ENCODE measurements at places on chromosomes 11 and 22.
A peak's percentile ranks its signal among the peaks of the same experiment; 100 is the strongest.

DNA sequence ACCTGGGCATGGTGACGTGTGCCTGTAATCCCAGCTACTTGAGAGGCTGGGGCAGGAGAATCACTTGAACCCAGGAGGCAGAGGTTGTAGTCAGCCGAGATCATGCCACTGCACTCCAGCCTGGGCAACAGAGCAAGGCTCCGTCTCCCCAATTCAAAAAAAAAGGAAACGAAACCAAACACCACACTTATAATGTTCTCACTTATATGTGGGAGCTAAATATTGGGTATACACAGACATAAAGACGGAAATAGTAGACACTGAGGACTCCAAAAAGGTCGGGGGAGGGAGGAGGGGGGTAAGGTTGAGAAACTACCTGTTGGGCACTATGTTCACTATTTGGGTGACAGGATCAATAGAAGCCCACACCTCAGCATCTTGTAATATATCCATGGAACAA is 94.3 kb downstream of the GAB2 start:
- H3K27me3 ChIP-seq, result no peaks in the 10 kb centered on the region
- H3K4me1 ChIP-seq, result no peaks in the 10 kb centered on the region
- DNase-seq, result no peak
- no peak overlapping the region for H3K27ac ChIP-seq

DNA sequence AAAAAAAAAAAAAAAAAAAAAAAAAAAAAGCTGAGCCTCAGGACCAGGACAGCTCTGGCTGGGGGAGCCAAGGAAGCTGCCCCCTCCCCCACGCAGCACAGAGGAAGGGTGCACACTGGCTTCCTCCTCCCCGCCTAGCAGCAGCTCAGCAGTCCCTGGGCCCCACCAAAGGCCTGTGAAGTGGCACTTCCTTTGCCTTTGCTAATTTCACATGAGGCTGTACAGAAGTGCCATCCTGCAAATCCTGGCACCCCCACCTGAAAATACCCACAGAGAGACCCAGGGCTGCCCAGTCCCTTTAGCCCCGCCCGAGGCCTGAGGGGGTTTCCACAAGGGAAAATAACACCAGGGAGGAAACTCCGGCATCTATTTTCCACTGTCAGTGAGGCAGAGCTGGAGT is 3.9 kb downstream of the RHOG start:
- H3K27ac ChIP-seq, result no peak overlapping the region
- no peaks in the 10 kb centered on the region for H3K27me3 ChIP-seq
- H3K4me3 ChIP-seq, result no peak overlapping the region
- H3K4me1 ChIP-seq, result peaks cover 21% of the 10 kb centered on the region
- no peak for DNase-seq
- no peaks in the 10 kb centered on the region for H3K36me3 ChIP-seq

GRCh38 chr11:77656362-77656761 is 18.8 kb upstream of the CLNS1A start:
- H3K27me3 ChIP-seq, result no peaks in the 10 kb centered on the region
- no peak overlapping the region for H3K27ac ChIP-seq
- no peak for DNase-seq
- H3K4me1 ChIP-seq, result no peaks in the 10 kb centered on the region

DNA sequence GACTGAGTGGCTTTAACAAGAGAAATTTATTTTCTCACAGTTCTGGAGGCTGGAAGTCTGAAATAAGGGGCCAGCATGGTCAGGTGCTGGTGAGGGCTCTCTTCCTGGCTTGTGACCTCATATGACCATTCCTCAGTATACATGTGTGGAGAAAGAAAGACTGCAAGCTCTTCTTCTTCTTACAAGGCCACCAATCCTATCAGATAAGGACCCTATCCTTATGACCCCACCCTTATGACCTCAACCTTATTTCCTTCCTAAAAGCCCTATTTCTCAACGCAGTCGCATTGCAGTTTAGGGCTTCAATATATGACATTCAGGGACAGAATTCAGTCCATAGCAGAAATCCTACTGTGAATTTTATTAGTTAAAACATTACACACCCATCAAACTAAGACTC is 124.4 kb upstream of the RAG2 start:
- H3K4me3 ChIP-seq, result no peak overlapping the region
- H3K4me1 ChIP-seq, result no peaks in the 10 kb centered on the region
- H3K27ac ChIP-seq, result no peak overlapping the region
- no peaks in the 10 kb centered on the region for H3K36me3 ChIP-seq

GRCh38 chr22:29388759-29389090 is 355 bp upstream of the AP1B1 start:
- H3K27ac ChIP-seq, result peak overlapping the region; percentile 35
- peak overlapping the region; percentile 80 for H3K4me3 ChIP-seq
- H3K4me1 ChIP-seq, result peaks cover 38% of the 10 kb centered on the region
- H3K36me3 ChIP-seq, result no peaks in the 10 kb centered on the region
- no peaks in the 10 kb centered on the region for H3K27me3 ChIP-seq
- DNase-seq, result no peak

DNA sequence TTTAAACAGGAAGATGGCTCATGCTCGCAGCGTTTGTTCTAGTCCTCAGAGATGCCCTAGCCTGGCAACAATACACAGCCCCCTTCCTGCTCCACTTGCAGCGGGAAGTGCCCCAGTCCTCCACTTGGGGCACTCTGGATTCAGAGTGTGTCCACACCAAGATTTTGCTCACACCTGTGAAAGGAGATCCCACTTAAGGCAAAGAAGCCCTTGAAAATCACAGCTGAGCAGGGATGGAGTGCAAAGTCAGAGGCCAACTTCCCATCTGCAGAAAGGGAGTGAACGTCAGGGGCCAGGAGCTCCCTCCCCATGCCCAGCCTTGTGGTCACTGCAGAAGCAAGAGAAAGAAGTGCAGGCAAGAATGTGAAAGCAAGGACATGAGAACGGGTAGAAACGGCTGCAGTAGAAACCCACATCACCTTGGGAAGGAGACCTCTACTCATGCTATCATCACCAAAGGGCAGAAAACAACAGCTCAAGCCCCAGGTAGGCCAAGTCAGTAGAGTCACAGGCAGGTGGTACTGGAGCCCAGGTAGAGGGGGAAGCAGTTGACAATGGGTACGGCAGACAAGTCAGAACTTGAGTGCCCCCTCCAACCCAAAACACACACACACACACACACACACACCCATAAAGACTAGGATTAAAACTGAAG is 157.4 kb downstream of the BUD13 start:
- H3K36me3 ChIP-seq, result no peaks in the 10 kb centered on the region
- H3K4me1 ChIP-seq, result no peaks in the 10 kb centered on the region
- peaks cover 6% of the 10 kb centered on the region for H3K27me3 ChIP-seq
- no peak overlapping the region for H3K4me3 ChIP-seq

DNA sequence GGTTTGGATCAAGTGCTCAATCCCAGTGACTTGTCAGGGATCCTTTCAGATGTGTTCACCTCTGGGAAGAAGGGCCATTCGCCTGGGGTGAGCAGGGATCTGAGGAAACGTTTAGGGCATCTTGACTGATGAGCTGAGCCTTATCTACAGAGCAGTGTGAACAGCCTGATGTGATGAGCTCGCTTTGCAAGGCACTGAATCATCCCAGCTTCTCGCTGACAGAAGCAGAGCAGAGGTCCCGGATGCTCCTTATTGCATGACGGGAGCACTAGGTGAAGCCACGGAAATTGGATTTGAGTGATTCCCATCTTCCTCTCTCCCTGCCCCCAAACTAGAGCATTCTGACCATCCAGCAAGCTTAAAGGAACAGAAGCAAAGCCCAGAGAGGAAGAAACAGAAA is 46.5 kb downstream of the SEZ6L start:
- H3K27me3 ChIP-seq, result peaks cover 7% of the 10 kb centered on the region
- H3K27ac ChIP-seq, result no peak overlapping the region
- no peaks in the 10 kb centered on the region for H3K4me1 ChIP-seq
- no peak overlapping the region for H3K4me3 ChIP-seq
- no peak for DNase-seq
- H3K36me3 ChIP-seq, result no peaks in the 10 kb centered on the region

GRCh38 chr11:27347359-27348339 is 15.4 kb downstream of the CCDC34 start:
- no peak for DNase-seq
- no peak overlapping the region for H3K4me3 ChIP-seq
- peak overlapping the region; percentile 31 for H3K27ac ChIP-seq
- H3K4me1 ChIP-seq, result peaks cover 21% of the 10 kb centered on the region

GRCh38 chr11:35121326-35121865 is 17.6 kb upstream of the CD44 start:
- no peaks in the 10 kb centered on the region for H3K36me3 ChIP-seq
- no peak for DNase-seq
- H3K4me1 ChIP-seq, result peaks cover 4% of the 10 kb centered on the region
- peaks cover 19% of the 10 kb centered on the region for H3K27me3 ChIP-seq

DNA sequence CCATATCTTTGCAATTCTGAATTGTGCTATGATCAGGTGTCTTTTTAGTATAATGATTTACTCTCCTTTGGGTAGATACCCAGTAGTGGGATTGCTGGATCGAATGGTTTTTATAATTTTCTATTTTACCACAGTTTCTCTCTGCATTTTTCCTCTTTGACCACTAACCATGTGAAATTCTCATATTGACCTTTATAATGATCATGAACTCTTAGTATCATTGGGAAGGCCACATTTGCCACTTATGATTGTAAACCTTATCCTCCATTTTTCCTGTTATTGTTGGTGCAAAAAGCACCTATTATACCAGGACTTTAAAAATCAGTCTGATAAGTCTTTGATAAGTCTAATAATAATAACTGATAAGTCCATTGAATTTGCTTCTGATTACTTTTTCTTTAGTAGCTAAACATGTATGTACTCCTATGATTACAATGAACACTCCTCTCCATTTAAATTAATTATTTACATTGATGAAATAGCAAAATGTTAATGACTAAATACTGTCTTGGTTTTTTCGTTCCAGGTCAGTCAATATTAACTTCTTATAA is 9.6 kb downstream of the NEAT1 start:
- H3K36me3 ChIP-seq, result no peaks in the 10 kb centered on the region
- H3K4me3 ChIP-seq, result no peak overlapping the region
- no peaks in the 10 kb centered on the region for H3K4me1 ChIP-seq
- peak overlapping the region; percentile 100 for H3K27ac ChIP-seq
- no peaks in the 10 kb centered on the region for H3K27me3 ChIP-seq

DNA sequence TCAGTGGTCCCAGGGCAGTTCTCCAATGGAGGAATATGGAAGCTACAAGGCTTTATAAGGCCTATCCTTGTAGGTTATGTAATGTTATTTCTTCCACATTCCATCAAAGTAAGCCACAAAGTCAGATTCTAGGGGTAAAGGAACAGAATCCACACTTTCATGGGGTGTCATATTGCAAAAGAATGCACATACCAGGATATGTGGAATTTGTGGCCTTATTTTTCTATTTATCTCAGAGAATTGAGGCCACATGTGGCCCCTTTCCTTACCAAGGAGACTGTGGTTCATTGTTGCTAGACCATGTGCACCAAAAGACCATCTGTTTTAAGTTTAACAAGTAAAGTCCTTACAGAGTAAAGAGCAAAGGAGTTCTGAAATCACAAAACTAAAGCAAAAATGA is 12.9 kb downstream of the LRRC4C start:
- H3K27ac ChIP-seq, result no peak overlapping the region
- no peak overlapping the region for H3K4me3 ChIP-seq
- no peaks in the 10 kb centered on the region for H3K27me3 ChIP-seq
- H3K36me3 ChIP-seq, result no peaks in the 10 kb centered on the region

DNA sequence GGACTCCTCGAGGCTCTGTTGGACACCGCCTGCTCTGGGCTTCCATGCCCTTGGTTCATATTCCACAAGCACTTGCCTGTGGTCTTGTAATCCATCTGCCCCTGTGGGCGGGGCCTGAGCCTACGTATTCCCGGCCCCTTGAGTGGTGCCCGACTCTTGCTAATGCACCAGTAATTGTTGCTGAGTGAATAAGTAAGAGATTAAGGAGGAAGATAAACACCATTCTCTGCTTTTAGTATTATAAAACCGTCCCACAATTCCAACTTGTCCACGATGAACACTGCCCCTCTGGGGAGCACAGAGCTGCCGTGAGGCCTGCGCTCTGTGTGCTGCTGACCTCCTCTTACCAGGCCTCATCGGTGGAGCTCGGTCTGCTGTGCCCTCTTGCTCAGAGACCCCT is 50.3 kb downstream of the MICAL2 start:
- H3K27ac ChIP-seq, result peak overlapping the region; percentile 77
- peak; percentile 53 for DNase-seq
- H3K4me3 ChIP-seq, result no peak overlapping the region
- H3K36me3 ChIP-seq, result no peaks in the 10 kb centered on the region
- H3K4me1 ChIP-seq, result peaks cover 34% of the 10 kb centered on the region
- H3K27me3 ChIP-seq, result no peaks in the 10 kb centered on the region

GRCh38 chr11:84793318-84793717 is 833.8 kb downstream of the DLG2 start:
- no peak overlapping the region for H3K4me3 ChIP-seq
- H3K36me3 ChIP-seq, result no peaks in the 10 kb centered on the region
- DNase-seq, result no peak
- H3K27me3 ChIP-seq, result no peaks in the 10 kb centered on the region
- H3K27ac ChIP-seq, result no peak overlapping the region
- H3K4me1 ChIP-seq, result no peaks in the 10 kb centered on the region

Data from hepatocyte (in vitro differentiated cells).